Chondrocyte (in vitro differentiated cells): ENCODE measurements at places on chromosomes 3 and 15.
A peak's percentile ranks its signal among the peaks of the same experiment; 100 is the strongest.

GRCh38 chr3:162166543-162166942 is 669.9 kb downstream of the OTOL1 start:
- H3K36me3 ChIP-seq, result no peaks in the 10 kb centered on the region
- DNase-seq, result no peak
- peaks cover 22% of the 10 kb centered on the region for H3K4me1 ChIP-seq
- H3K4me3 ChIP-seq, result no peak overlapping the region
- H3K27ac ChIP-seq, result no peak overlapping the region

DNA sequence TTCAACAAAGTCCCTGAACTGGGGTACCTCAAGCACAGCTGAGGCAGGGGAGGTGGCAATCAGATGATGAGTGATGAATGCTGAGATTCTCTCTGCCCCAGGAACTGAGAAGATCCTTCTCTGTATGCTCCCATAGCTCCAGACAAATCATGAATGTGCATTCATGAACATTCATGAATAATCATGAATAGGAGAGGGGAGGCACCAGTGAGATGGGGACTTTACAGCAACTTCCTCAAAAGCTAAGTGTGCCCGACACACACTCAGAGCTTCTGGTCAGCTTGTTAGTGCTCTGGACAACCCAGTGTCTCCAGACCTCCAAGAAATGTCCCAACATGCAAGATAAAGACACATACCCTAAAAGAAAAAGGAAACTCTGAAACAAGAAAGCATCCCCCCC is 24.3 kb downstream of the LRRC2 start:
- H3K36me3 ChIP-seq, result no peaks in the 10 kb centered on the region
- DNase-seq, result no peak
- no peak overlapping the region for H3K4me3 ChIP-seq
- peaks cover 20% of the 10 kb centered on the region for H3K4me1 ChIP-seq

DNA sequence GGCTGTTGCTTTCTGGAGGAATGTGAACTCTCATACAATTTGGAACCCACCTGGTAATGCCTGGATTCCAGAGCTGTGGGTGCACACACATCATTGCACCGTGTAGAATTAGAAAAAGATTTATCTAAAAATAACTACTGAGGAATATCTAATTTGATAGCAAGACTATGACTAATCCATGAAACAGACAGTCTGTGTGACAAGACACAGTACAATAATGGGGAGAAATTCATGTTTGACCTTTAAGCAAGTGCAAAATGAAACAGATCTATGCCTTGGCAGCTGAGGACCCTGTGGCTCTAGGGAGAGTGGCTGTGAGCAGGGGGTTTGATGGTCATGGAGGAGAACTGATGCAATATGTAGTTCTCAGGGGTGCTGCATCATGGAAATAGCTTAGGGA is 7.9 kb upstream of the DOCK3 start:
- peaks cover 2% of the 10 kb centered on the region for H3K4me1 ChIP-seq
- DNase-seq, result no peak
- no peaks in the 10 kb centered on the region for H3K36me3 ChIP-seq
- H3K27ac ChIP-seq, result no peak overlapping the region
- H3K27me3 ChIP-seq, result peaks cover 27% of the 10 kb centered on the region

- no peak overlapping the region for H3K4me3 ChIP-seq
- no peak overlapping the region for H3K27ac ChIP-seq
- H3K27me3 ChIP-seq, result peaks cover 6% of the 10 kb centered on the region
- no peak for DNase-seq
Observed at GRCh38 chr3:76585794-76586392, 454.0 kb upstream of the ROBO2 start.

GRCh38 chr3:186700267-186700666 is 16.9 kb upstream of the KNG1 start:
- peaks cover 5% of the 10 kb centered on the region for H3K4me1 ChIP-seq
- H3K4me3 ChIP-seq, result no peak overlapping the region
- peaks cover 1% of the 10 kb centered on the region for H3K36me3 ChIP-seq

- no peaks in the 10 kb centered on the region for H3K4me1 ChIP-seq
- no peaks in the 10 kb centered on the region for H3K36me3 ChIP-seq
- H3K27ac ChIP-seq, result no peak overlapping the region
Observed at GRCh38 chr3:135072431-135072830, 277.4 kb downstream of the EPHB1 start.

GRCh38 chr3:195752546-195753331 is 32.0 kb downstream of the MUC20 start:
- H3K4me3 ChIP-seq, result no peak overlapping the region
- peaks cover 2% of the 10 kb centered on the region for H3K36me3 ChIP-seq
- H3K4me1 ChIP-seq, result no peaks in the 10 kb centered on the region
- no peak overlapping the region for H3K27ac ChIP-seq
- peaks cover 16% of the 10 kb centered on the region for H3K27me3 ChIP-seq

DNA sequence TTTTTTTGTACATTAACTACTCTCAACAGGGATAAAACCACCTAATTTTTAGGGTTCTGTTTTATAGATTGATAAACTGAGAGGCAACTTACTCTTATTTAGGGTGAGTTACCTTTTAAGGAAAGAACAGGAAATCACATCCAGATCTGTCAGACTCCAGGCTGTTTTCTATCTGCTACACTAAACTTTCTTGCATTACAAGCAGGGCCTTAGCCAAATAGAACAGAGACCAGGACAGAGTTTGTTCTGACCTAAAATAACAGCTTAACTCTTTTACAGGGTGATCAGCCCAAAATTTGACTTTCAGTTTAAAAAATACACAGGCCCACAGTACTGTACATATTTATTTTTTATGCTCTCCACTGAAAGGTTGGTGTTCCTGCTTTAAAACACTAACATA is 38.6 kb downstream of the SGO1 start:
- no peak overlapping the region for H3K4me3 ChIP-seq
- no peaks in the 10 kb centered on the region for H3K4me1 ChIP-seq
- H3K27ac ChIP-seq, result no peak overlapping the region
- no peaks in the 10 kb centered on the region for H3K27me3 ChIP-seq
- DNase-seq, result no peak

DNA sequence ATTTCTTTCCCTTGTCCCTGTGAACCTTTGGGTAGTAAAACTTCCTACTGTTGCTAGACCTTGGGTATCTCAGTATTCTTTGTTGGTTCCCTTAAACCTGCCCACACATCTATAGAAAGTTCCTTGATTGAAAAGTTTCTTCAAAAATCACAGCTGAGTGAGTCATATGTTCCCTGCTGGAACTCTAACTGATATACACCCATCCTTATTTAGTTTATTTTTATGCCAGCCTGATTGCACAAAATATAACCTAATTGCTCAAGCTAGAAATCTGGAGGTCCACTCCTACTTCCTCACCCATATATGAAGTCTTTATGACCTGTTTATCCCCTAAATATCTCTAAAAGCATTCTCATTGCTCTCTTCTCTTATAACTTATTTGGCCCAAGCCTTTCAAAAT is 13.7 kb upstream of the GJD2 start:
- H3K27me3 ChIP-seq, result peaks cover 41% of the 10 kb centered on the region
- H3K4me3 ChIP-seq, result no peak overlapping the region
- no peak overlapping the region for H3K27ac ChIP-seq
- no peaks in the 10 kb centered on the region for H3K4me1 ChIP-seq
- no peak for DNase-seq
- H3K36me3 ChIP-seq, result no peaks in the 10 kb centered on the region

DNA sequence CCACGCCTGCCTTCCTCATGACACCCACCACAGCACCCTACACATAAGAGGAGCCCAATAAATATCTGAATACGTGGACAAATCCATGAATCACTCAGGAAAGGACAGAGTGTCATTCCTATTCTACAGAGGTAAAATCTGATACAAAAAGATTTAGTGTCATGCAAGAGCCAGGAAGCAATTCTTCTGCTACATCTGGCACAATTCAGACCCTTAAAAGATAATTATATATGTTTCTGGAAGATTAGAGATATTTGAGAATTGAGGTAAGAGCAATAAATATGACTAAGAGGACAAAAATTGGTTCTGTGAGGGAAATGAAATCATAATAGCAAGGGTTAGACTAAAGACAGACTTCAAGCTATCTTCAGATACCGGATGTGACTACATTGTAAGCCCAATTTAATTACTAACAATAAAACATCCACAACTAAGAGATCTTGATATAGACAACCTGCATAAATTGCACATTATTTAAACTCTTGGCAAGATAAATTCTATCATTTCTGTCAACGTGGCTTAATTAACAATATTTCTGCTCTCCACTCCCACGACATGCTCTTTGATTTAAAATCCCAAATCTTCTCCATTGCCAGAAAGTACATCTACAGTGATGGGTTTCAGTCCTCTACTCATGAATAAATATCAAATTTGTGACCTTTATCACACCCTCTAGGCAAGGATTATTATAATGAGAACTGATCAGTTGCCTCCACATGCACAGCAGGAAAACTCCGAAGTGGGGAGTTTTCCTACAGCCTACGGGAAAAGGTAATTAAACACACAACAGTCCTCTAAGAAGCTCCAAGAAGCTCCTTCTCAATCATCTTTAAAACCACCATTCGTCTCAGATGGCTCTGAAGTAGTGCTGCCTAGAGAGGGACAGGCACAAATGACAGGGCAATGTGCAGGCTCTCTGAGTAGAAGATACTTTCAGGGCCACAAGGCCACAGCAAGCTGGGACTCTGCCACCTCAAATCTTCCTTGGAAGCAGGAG is 32.6 kb downstream of the MB21D2 start:
- no peak for DNase-seq
- H3K27ac ChIP-seq, result peak overlapping the region; percentile 56
- peaks cover 77% of the 10 kb centered on the region for H3K4me1 ChIP-seq
- H3K36me3 ChIP-seq, result no peaks in the 10 kb centered on the region

- H3K4me3 ChIP-seq, result peak overlapping the region; percentile 1
- no peaks in the 10 kb centered on the region for H3K27me3 ChIP-seq
- peak overlapping the region; percentile 74 for H3K27ac ChIP-seq
- H3K36me3 ChIP-seq, result no peaks in the 10 kb centered on the region
Observed at GRCh38 chr3:197428952-197429351, 126.8 kb downstream of the BDH1 start.

GRCh38 chr3:170037463-170038433 is at the start of gene GPR160:
TSS of gene GPR160 (plus strand) at chr3:170037995. CDS start at chr3:170083973, 45,978 bp downstream.
- peaks cover 45% of the 10 kb centered on the region for H3K27me3 ChIP-seq
- H3K4me3 ChIP-seq, result peak within 1 kb of the TSS; percentile 70
- no peak within 1 kb of the TSS for H3K27ac ChIP-seq
- peaks cover 3% of the 10 kb centered on the region for H3K4me1 ChIP-seq
- H3K36me3 ChIP-seq, result peaks cover 3% of the 10 kb centered on the region
- DNase-seq, result no peak

DNA sequence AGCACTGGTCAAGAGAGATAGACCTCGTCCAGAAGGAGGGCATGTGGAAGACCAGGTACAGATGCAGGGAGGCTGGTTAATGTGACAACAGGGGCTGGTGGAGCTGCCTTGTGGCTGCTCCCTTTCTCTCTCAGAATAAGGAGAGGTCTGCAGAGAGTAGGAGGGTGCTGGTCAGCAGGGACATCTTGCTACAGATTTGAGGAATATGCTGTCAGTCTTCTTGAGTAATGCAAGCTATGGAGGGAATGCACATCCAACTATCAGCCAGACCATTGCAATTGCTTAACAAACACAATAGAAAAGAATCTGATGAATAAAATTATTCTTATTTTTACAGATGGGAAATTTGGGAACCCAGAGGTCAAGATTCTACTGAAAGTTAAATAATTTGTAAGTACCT is 20.3 kb upstream of the SIAH2 start:
- no peak overlapping the region for H3K27ac ChIP-seq
- no peaks in the 10 kb centered on the region for H3K27me3 ChIP-seq
- H3K36me3 ChIP-seq, result no peaks in the 10 kb centered on the region
- DNase-seq, result no peak
- no peak overlapping the region for H3K4me3 ChIP-seq

- H3K4me1 ChIP-seq, result peaks cover 24% of the 10 kb centered on the region
- H3K4me3 ChIP-seq, result no peak overlapping the region
- DNase-seq, result no peak
- H3K27ac ChIP-seq, result no peak overlapping the region
- H3K36me3 ChIP-seq, result no peaks in the 10 kb centered on the region
Observed at GRCh38 chr3:112364291-112364690, 31.3 kb downstream of the CD200 start.

- no peak overlapping the region for H3K27ac ChIP-seq
- no peak for DNase-seq
- peaks cover 39% of the 10 kb centered on the region for H3K36me3 ChIP-seq
- H3K27me3 ChIP-seq, result no peaks in the 10 kb centered on the region
Observed at GRCh38 chr15:76258460-76258859, 52.8 kb downstream of the ETFA start.

DNA sequence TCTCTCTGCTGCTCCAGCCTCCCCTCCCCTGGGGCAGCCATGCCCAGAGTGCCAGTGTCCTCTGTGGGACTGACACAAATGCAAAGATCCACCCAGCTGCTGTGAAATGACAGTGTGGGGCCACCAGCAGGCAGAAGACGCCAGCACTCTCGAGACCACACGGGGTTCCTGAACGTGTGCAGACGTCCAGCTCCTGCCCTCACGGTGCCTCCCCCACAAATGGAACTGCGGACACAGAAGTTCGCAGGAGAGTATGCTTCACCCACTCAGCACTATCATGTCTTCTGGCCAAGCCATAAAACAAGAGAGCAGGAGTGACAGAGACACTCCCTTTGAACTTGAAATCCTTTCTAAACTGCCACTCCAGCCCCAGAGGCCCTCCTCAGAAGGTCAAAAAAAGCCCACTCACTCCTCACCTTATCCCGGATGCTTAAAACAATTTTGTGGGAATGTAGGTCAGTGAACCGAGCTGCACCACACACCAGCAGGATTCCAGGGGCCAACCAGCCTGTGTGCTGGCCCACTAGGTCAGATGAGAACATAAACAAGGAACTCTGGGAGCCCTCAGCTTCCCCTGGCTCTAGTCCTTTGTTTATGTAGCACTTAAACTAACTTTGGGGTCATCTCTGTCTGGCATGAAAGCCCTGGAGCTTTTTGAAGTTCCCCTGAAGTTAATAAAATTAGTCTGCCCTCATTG is 112.6 kb downstream of the DNAJB8 start:
- peaks cover 17% of the 10 kb centered on the region for H3K36me3 ChIP-seq
- no peak overlapping the region for H3K27ac ChIP-seq
- DNase-seq, result peak; percentile 52
- no peak overlapping the region for H3K4me3 ChIP-seq

GRCh38 chr3:154942827-154943226 is 137.3 kb upstream of the MME start:
- H3K27me3 ChIP-seq, result peaks cover 1% of the 10 kb centered on the region
- no peak overlapping the region for H3K27ac ChIP-seq
- DNase-seq, result no peak
- no peaks in the 10 kb centered on the region for H3K36me3 ChIP-seq
- no peaks in the 10 kb centered on the region for H3K4me1 ChIP-seq
